ENCODE measurements at places on chromosomes 6 and 20. TPM values are rescaled to one million over a fixed set of nuclear protein-coding genes. Genes with fewer than 3 reads are reported as not detected.

RFX6 gene
- not detected for total RNA-seq

COL9A3 gene
- not detected for total RNA-seq

LY6G5B gene
- 2.9 TPM for total RNA-seq

FRK gene
- total RNA-seq: 0.09 TPM

RPS10 gene
- 934 TPM for total RNA-seq

LINC00237 gene
- not detected for total RNA-seq

PIGT gene
- 27.6 TPM for total RNA-seq

CRISP3 gene
- not detected for total RNA-seq

MPIG6B gene
- total RNA-seq: not detected

CST4 gene
- not detected for total RNA-seq

BMP5 gene
- total RNA-seq: not detected

PARD6B gene
- total RNA-seq: 0.59 TPM

C6orf52 gene
- total RNA-seq: 0.30 TPM

PCSK2 gene
- total RNA-seq: not detected

Data from smooth muscle cell of the umbilical artery (primary cell).